Trophoblast cell (in vitro differentiated cells and primary cell): ENCODE measurements at places on chromosomes 2 and 18.

DNA sequence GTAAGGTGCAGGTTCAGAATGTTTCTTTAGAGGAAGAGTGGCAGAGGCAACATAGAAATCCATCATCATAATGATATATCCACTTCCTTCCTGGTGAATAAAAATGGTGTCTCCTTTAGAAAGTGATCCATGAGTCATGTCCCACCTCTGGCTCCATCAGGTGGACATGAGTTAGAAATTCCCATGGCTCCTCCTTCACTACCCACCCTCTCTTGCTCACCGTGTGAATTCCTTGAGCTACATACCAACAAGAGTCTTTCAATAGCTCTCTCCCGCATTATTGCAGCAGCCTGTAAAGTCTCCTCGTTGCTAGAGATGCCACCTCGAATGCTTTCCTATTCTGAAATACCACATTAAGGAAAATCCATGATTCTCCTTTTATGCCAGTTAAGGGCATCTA is 317.6 kb downstream of the LNPK start:
- DNase-seq = peak; percentile 18

- DNase-seq = peak; percentile 33
Observed at GRCh38 chr2:161983866-161984265, 90.1 kb downstream of the DPP4 start.

DNA sequence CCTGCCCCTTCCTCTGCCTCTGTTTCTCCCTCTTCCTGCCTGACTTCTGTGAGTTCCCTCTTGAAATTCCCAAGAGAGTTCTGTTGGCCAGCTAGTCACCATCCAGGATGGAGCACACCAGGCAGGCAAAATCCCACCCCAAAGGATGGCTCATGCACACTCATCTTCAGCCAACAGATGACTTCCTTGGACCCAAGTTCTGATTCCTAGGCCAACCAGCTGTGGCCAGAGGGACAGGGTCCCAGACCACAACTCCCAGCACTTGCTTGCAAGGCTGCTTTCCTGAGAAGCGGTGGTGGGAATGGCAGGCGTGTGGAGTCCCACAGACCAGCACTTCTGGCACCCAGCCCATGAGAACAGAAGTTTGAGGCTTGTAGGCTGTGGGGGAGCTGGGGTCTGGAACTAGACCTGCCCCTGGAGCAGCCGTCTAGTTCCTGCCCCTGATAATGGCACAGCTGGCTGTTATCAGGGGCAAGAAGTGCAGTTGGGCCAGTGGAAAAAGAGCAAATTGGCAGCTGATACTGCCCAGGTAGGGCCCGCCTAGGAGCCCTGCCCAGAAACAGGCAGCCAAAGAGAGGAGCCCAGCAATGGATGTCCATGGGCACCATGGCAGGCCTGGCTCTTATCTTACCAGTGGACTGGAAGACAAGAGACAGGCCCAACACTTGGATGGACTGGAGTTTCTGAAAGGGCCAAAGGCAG is 56.7 kb downstream of the CYP26B1 start:
- no peak for DNase-seq

DNA sequence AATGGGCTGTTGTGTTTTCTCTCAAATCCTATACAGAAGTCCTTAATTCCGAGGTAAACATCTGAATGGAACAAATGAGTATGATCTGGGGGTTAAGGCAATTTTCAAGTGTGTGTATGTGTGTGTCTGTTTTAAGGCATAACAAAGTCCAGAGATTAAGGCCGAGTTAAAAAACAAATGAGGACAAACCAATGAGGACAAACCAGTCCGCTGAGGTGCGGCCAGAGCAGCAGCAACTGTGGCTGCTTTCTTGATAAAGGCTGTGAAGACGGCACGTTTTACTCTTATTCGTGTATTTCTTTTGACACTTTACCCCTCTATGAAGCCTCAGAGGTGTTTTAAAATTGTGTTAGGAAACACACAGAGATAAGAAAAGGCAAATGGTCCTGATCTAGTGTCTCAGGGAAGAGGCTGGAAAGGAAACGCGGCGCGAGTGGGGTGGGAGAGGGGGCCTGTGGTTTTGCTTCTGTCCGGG is 495 bp upstream of the GULP1 start:
- peak; percentile 15 for DNase-seq

- no peak for DNase-seq
Observed at GRCh38 chr18:48869591-48869990, 81.2 kb downstream of the SMAD7 start.

DNA sequence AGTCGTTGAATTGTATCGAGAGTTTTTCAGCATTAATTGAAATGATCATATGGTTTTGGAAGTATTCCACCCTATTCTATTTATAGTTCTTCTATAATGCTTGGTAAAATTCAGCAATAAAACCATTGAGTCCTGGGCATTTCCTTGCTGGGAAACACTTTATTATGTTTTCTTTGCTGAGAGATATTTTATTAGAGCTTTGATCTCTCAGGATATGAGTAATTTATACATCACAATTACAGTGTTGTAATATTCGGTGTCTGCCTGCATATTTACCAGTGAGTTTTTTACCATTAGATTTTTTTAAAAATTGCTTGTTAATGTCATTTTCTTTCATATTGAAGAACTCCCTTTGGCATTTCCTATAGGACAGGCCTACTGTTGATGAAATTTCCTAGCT is 402.7 kb upstream of the FSIP2 start:
- DNase-seq = no peak

DNA sequence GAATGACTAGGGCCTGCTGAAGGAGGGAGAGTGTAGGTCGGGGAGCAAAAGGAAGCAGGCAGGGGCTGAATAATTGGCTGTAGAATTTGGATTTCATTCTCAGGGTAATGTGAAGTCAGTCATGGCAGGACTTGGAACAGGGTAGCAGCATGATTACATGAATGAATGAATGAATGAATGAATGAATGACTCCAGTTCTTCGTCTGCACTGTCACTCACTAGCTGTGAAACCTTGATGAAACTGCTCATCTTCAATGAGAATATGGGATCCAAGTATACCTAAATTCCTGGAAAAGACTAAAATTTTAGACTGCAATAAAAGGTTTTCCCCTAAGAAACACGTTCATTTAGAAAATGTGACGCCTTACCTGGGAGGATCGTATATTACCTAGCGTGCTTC is 3.0 kb upstream of the RND3 start:
- no peak for DNase-seq
